ENCODE measurements at places on chromosomes 6 and 20.
A peak's percentile ranks its signal among the peaks of the same experiment; 100 is the strongest.

DNA sequence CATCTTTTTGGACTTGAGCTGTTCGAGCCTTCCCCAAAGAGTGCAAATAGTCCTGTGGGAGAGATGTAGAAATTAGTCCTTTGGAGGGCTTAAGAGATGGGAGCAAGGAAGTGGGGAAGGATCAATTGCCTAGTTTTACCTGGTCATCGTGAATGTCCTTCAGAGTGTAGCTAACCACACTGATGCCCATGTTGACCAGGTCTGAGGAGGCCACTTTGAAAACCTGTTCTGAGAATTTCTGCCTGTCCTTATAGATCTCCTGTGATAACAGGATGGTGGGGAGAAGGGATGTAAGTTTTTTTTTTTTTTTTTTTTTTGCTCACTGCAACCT lies 2.0 kb downstream of the FLOT1 start:
- no peak for DNase-seq

DNA sequence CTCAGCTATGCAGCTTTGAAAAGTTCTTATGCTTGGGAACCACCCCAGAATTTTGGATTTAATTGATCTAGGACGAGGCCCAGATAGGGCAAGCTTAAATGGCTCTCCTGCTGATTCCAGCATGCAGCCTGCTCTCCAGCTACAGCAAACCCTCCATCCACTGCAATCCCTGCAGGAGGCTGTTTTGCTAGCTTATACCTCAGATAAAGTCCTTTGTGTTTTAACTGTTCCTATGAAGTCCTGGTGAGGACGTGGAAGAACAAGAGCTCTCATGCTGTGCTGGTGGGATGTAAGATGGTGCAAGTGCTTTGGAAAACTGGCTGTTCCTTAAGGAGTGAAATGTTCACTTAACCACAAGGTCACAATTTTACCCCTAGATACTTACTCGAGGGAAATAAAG lies 25.5 kb upstream of the NXT1 start:
- DNase-seq: no peak

GRCh38 chr6:46042355-46042999 lies 26.8 kb upstream of the CLIC5 start:
- DNase-seq: no peak

- DNase-seq: no peak
Measured at GRCh38 chr6:3939368-3939958, 90.3 kb downstream of the FAM50B start.

DNA sequence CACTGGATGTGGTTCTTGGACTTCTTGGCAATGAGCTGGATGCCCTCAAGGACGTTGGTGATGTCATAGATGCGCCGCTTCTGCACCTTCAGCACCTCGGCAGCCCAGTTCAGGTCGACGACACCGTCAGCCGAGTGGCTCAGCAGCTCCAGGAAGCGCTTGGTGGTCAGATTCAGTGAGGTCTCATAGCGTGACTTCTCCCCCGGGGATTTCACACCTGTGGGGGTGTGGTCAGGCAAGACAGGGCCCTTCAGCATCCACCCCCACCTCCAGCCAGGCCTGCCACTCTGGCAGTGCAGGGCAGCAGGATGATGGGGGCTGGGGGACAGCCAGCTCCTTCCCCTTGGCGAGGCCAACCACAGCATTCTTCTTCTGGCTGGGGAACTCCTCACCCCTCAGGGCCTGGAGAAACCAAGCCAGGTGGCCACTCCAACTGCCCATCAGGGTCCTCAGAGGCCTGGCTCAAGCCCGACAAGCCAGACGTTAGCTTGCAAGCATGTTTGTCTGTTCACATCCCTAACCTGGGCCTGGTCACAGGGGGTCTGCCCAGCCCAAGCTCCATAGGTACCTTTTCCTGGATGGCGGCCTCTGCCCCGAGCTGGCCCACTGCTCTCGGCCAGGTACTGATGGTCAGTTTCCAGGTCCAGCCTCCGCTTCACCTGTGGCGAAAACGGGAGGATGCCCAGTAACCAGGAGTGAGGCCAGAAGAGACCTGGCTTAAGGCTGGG lies 5.7 kb upstream of the NECAB3 start:
- no peak for DNase-seq

DNA sequence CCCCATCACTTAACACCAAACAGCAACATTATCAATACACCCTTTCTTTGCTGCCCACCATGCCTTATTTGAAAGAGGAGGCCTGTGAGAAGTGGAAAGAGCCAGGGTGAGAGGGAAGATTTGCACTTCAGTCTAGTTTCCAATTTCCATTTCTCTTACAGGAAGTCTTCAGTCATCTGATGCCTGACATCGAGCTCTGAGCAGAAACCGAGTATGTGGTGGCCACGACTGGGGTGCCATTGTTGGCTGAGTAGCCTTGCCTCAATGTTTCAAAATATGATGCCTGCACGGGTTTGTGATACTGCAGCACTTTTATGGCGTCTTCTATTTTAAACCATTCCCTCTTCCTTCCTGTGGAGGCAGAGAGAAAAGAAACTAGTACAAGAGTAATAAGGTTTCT lies 39.8 kb upstream of the SMIM29 start:
- DNase-seq: no peak

DNA sequence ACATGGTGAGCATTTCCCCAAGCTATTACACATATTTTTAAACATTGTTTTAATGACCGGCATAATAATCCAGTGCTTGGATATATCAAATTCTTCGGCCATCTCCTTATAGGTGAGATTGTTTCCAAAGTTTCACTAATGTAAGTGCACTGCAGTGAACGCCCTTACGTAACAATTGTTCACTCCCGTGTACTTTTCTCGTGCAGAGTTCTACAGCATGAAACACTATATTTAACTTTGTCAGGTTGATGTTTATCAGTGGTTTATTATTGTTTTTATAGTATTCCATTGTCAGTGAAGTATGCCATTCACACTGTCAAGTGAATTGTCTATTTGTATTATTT lies 3.4 kb upstream of the GZF1 start:
- DNase-seq: no peak

DNA sequence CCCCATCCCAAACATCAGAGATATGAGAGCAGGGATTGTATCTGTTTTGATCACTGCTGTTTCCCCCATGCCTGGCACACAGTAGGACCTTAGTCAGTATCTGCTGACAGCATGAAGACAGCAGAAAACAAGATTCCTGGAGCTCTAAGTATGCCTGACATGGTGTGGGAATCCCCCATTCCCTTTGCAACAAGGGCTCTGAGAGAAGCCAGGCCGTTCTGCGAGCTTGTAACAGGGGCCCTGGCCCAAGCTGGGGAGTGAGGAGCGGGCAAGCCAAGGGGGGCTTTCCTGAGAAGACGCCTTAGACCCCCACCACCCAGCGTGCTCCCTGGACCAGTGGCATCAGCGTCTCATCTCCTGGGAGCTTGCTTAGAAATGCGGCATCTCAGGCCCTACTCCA lies 25.2 kb downstream of the PREX1 start:
- DNase-seq: no peak

- DNase-seq: no peak
Measured at GRCh38 chr20:43538878-43539700, 19.7 kb upstream of the SGK2 start.

GRCh38 chr6:1689141-1689540 lies 79.4 kb downstream of the FOXC1 start:
- no peak for DNase-seq

DNA sequence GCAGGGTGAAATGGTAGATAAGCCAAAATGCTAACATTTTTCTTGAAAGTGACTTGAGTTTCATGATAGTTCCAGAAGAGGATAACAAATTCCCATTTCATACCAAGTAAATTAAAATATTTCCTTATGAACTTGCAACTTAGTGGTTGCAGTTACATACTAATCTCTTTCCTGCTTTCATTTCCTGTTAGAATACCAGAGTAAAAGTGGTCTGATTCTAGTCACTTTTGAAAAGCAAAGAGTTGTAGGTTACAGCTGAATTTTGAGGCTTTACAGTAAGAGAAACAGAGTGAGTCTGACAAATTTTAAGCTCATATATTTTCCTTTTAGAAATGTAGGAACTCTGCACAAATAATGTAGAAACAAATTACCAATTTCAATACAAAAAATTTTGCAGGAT lies 117.4 kb downstream of the ZFAND3 start:
- no peak for DNase-seq

DNA sequence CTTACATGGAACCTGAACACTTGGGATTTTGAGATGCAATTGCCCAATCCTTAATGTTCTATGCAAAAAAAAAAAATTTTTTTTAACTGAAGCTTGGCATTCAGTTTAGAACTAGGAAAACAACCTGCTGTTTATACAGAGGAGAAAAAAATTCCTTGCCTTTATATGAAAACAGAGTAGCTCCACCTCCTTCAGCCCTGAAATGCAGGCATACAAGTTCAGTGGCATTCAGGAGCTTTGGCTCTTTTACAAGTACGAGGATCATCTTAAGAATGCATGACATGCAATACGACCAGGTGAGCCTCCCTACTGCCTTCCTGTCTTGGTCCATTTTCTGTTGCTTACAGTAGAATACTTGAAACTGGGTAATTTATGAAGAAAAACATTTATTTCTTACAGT lies 20.4 kb downstream of the PAX1 start:
- no peak for DNase-seq

DNA sequence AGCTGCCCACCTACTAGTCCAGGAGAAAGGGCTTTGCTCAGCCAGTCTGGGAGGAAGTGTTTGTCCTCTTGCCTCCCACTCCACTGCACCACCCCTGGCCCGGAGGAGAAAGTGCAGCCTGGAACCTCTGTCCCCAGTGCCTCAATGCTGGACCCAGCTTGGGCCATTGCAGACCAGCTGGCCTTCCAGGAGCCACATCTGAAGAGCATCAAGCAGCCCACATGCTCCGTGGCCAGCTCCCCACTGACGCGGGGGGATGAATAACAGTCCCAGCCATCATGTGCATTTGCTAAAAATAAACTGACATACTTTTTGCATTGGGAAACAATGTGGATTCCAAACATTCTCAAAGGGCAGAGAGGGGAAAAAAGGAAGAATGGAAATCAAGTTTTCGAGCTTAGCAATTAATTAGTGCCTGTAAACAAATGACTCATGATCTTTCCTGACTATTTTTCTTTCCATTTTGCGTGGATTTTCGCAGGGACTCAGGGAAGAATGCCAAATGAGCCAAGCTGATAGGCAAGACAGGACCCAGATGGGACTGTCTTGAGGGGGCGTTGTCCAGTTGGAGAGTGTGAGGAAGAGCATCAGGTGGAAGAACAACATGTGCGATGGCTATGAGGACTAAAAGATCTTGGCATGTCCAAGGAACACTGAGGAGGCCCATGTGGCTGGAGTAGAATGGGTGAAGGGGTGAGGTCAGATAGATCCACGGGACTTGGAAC lies 34.1 kb downstream of the CEBPB start:
- no peak for DNase-seq

- DNase-seq: peak; percentile 24
Measured at GRCh38 chr6:111992851-111993250, 61.1 kb upstream of the CCN6 start.

DNA sequence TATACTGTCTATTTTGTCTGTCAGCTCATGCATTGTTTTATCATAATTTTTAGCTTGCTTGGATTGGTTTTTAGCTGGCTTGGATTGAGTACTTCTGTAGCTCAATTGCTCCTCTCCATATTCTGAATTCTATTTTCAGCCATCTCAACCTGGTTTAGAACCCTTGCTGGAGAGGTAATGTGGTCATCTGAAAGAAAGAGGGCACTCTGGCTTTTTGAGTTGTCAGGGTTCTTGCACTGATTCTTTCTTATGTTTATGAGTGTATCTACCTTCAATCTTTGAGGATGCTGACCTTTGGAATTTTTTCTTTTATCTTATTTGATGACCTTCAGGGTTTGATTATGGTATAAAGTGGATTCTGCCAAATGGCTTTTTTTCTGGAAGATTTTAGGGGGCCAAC lies 632.7 kb upstream of the ID4 start:
- no peak for DNase-seq

- DNase-seq: no peak
Measured at GRCh38 chr6:105819745-105820144, 266.4 kb upstream of the PRDM1 start.

DNA sequence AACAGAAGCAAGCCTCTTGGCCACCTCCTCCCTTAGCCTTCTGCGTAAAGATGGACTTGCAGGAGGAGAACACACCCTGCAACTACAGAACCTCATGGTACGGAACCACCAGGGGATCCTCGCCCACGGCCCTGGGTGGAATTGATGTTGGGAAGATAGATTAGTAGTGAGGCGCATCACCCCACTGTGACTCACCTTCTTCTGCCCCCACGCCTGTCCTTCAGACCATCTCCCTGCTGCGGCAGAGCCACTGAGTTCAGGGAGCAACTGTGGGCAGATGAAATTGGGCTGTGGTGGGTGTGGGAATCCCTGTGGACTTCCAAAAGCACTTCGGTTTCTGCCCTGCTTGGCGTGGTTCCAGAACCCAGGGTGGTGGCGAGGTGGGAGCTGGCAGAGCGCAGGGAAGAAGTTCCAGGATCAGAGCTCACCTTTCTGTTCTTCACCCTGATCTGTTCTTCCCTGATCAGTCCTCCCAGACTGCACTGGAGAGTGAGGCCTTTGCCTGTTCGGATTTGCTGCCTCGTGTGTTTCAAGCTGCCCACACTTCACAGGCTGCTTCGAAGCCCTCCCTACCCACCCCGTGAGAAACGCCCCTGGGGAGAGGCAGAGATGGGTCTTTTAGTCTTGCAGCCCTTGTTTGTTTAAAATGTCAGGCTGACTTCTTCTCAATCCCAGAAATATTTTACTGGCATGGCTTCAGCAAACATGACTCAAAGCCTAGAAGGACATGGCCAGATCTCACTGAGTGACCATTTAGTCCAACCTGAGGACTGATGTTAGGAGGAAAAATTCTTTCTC lies 92.8 kb upstream of the MLN start:
- DNase-seq: no peak

DNA sequence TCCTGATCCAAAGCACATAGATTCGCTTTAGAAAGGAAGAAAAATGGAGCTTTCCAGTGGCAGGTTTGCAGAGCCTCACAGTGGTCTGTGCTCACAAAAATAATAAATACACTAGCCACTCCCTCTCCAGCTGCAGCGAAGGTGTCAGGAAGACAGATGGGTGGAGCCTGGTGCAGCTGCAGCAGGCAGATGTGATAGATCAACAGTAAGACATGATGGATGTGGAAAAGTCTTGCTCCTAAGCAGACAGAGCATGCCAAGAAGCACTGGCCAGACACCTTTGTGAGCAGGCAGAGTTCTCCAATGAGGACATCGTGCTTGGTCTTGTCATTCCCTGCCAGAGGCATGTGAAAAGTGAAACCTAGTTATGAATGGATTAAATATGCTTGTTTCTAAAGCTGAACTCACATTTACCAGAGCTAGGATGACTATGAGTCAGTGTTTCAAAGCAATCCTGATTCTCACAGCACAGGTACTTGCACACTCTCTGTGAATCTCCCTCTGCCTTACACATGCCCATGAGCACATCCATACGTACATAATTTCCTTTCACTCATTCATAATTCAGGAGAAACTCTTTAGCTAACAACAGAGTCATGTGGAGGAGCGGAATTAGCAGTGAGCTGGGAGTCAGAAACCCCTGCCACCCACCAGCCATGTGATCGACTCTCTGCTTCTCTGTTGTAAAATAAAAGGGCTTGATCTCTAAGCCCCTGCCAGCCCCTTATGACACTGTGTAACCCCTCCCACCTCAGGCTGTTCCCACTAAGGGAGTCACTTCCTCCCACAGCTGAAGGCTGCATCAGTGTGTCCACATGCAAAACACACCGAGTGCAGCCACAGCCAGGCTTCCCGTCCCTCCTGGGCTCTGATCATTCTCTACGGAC lies 111.2 kb downstream of the SCML4 start:
- DNase-seq: no peak

Data from activated T-cell treated with anti-CD3 and anti-CD28 coated beads for 4 hours (primary cell).